ENCODE measurements at places on chromosomes 2 and 18.

GRCh38 chr18:67302043-67302442, 214.5 kb downstream of the DSEL start:
- DNase-seq, result no peak

DNA sequence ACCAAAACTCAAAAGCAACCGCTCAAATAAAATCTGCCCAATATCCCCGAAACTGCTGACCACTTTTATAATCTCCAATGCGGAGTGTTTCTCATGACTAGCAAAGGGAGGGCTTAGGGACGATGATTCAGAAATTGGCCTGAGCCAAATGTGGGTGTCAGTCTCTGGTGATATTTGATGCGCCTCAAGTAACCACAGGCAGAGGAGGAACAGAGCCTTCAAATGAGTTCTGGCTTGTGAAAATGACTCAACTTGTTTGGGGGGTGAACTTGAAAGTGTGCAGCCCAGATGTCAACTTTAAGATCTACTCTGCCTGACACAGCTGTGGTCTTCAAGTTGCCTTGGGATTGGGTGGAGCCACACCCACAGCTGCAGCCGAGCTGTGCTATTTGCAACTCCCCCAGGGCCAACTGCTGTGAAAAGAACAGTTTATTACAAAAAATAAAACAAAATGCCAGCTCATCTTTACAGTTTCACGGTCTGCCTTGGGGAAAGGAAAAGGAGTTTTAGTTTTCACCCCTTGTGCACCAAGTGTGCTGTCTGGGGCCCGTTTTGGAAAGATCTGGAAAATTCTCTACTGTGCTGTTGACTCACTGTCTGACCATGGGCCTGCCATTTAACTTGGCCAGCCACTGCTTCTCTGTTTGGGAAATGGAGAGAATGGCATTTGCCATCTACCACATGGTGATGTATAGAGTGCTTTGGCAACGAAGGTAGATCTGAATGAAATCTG, 222.1 kb downstream of the MTX2 start:
- DNase-seq, result no peak

- no peak for DNase-seq
Measured at GRCh38 chr2:172283476-172283875, 143.9 kb upstream of the ITGA6 start.

GRCh38 chr2:216292886-216293301, 79.4 kb downstream of the MARCHF4 start:
- DNase-seq, result no peak

- no peak for DNase-seq
Measured at GRCh38 chr2:169065864-169066517, 3.4 kb upstream of the DHRS9 start.

- no peak for DNase-seq
Measured at GRCh38 chr2:221676566-221677172, 104.6 kb upstream of the EPHA4 start.

DNA sequence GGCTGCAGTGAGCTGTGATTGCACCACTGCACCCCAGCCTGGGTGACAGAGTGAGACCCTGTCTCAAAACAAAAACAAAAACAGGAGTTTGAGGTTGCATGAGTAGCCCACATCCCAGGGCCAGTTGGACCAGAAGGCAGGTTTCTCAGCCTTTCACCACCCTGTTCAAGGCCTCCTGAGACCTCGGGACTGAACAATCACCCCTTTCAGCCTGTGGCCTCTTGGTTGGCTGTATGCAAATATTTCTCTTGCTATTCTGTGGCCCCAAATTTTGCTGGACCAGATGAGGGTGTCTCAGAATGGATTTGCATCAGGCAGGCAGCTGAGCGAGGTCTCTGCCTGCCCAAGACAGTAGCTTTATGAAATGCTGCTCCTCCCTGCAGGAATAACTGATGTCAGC, 56.9 kb downstream of the DPYSL5 start:
- no peak for DNase-seq

DNA sequence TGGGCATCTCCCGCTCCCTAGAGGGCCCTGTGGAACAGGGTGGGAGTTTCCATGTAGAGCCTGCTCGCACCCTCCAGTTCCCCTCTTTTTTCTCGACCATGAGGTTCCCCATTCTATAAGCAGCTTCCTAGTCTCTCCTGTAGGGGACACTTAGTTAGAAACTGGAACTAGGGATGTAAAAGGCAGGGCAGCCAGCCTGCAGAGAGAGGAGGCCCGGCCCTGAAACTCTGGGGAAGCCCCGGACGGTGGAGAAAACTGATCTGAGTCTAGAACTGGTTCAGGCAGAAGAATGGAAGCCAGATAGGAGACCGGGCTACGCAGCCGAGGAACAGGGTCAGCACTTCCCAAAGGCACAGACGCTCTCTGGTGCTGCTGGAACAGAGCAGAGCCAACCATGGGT, 51.6 kb upstream of the ATG16L1 start:
- no peak for DNase-seq

DNA sequence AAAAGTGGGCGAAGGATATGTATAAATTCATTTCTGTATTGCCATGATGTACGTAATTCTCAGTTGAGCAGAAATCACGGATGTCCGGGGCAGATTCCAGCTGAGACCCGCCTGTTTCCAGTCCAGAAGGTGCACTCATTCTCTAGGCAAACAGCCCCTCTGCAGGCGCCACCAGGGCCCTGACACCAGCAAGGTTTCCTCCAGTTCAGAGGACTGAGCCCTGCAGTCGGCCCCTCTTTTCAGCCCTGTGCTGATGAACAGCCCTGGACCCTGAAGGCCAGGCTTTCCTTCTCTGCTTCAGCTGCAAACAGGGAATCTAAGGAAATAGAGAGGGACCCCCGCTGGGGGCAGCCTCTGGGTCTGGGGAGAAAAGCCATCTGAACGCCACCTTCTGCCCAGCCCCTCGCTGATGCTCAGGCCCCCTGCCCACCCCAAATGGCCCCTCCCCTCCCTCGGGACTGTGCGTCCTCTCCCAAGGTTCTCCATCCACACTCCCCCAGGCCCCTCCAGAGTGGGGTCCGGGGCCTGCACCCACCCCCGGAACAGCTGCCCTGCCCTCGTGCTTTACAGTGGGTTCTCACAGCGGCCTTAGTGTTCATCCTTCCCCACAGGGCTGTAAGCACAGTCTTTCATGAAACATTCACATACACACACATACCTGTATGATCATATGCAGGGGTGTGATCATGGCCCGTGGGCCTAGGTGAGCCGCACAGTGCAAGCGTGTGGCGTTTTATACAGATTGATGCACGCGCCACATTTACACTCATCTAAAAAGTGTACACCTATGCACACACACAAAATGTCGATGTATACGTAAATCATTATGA, 12.1 kb downstream of the COPS9 start:
- DNase-seq, result no peak

GRCh38 chr18:78607784-78608183, 371.8 kb upstream of the SALL3 start:
- no peak for DNase-seq

- no peak for DNase-seq
Measured at GRCh38 chr2:54435325-54436226, 20.6 kb upstream of the SPTBN1 start.

DNA sequence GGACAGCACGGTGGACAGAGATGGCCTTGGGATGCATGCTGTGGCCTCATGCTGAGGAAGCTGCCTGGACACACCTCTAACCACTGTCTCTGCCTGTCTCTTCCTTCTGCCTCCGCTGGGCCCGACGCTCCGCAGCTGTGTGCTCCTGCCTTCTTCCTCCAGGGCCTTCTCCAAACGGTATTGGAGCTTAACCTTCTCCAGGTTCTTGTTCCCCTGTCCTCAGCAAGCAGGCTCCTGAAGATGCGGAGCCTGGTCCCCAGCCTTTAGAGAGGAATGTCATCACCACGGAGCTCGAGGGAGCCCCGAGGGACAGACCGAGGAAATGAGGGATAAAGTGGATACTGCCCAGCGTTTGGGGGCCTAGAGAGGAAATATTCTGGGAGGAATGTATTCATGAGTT, 155.1 kb downstream of the DYSF start:
- DNase-seq, result no peak

GRCh38 chr2:119574864-119575263, 30.6 kb downstream of the CFAP221 start:
- no peak for DNase-seq

DNA sequence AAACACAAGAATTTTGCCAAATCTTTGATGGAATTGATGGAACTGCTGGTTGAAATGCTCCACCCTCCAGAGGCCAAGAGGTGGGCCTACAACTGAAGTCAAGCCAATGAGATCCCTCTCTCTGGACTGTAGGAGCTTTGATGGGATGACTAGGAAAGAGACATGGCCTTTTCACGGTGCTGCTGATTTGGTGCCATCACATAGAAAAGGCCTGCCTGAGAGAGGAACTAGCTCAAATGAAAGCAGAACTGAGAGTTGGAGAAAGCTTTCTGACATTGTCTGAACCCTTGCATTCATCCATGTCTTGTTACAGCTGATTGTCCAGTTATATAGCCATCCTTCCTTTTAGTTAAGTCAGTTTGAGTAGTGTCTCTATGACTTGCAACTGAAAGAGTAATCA, 283.8 kb upstream of the LYPD1 start:
- DNase-seq, result no peak

DNA sequence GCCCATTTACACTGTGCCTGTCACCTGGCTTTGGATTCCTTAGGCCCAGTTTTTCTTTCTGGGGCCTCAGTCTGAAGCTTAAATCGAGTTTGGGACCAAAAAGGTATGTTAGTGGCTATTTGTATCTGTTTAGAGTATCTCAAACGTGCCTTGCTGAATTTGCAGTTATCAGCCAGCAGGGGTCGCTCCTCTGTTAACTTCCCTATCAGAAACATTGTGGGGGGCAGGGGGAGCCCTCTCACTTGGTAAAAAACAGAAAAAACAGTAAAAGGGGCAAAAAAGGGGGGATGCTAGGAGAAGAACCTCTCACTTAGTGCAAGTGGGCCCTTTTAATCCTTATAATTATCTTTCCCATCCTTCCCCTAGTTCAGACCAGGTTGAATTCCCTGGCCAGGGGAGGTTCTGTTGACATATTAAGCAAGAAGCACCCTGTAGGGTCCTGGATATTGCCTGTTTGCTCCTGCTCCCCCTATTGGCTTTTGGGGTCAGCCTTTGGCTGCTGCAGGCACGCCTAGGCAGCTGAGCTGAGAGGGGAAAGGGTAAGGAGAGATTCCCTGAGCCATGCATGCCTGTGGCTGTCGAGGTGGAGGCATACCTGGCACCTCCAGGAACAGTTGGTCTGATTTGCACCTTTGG, 8.8 kb upstream of the IFIH1 start:
- DNase-seq, result no peak

GRCh38 chr2:71512386-71512785, 59.0 kb downstream of the DYSF start:
- DNase-seq, result no peak

DNA sequence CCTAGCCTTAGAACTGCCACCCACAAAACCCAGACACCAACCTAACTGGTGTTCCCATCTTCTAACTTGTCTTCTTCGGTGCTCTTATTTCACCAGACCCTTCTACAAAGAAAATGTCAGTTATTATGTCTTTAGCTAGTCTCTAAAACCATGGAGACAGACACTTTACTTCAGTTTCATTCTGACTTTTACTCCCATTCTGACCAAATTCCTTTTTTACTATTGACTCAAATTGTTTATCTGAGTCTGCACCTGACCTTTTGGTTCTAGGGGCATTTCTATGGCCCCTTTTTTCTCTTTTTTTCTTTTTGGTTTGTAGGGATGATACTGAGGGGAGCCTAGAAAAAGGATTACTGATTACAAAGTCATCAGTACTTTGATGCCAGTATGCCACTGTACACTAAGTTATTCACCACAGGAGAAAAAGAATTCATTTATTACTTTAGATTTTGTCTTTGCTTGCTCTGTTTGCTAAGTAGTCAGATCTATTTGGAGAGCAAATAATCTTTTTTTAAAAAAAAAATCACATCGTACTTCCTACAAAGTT, 6.8 kb upstream of the SLC1A4 start:
- DNase-seq, result no peak
